ENCODE measurements at places on chromosomes 11 and 22.

- no peak for DNase-seq
Observed at GRCh38 chr11:86101941-86102407, 33.1 kb upstream of the PICALM start.

- DNase-seq = no peak
Observed at GRCh38 chr22:38802671-38803121, 8.8 kb upstream of the DNAL4 start.

DNA sequence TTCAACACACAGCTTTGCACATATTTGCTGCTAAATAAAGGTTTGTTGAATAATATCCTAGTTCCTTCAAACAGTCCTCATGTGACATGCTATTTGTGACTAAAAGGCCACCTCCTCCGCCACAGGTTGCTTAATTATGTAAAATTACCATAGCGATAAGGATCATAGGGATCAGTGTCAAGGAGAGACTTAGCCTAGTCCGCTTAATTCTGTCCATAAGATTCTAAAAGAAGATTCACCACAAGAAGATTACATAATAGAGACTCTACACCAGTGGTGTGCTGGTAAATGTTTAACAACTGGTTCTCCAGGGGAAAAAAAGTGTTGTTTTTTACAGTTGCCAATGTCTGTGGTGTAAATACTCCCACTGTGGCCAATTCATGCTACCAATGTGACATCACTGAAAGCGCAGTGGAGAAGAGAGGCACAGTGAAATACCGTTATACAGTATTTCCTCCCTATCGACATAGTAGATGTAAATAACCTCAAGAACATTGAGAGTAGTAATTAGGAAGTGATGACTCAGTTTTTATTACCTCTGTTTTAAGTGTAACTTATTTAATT is 4.2 kb upstream of the CHRDL2 start:
- DNase-seq = no peak

GRCh38 chr11:113001709-113002108 is 40.5 kb downstream of the NCAM1 start:
- peak; percentile 72 for DNase-seq

- DNase-seq = no peak
Observed at GRCh38 chr11:61847914-61848581, 19.9 kb downstream of the FADS2 start.

GRCh38 chr11:1234771-1235305 is 12.0 kb downstream of the MUC5B start:
- no peak for DNase-seq

DNA sequence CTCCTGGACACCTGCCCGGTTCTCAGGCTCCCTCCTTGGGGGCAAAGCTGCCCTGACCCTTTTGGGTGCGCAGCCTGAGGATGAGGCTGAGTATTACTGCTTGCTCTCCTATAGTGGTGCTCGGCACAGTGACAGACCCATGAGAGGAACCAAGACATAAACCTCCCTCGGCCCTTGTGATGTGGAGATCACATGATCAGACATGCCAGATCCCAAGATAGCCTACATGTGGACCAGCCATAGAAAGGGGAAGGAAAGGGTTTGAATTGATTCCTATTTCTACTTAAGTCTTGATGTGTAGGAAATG is 125.3 kb downstream of the VPREB1 start:
- DNase-seq = no peak

- DNase-seq = no peak
Observed at GRCh38 chr11:96783311-96783710, 393.5 kb downstream of the JRKL start.

GRCh38 chr11:17735818-17736578 is 1.4 kb downstream of the KCNC1 start:
- DNase-seq = no peak

DNA sequence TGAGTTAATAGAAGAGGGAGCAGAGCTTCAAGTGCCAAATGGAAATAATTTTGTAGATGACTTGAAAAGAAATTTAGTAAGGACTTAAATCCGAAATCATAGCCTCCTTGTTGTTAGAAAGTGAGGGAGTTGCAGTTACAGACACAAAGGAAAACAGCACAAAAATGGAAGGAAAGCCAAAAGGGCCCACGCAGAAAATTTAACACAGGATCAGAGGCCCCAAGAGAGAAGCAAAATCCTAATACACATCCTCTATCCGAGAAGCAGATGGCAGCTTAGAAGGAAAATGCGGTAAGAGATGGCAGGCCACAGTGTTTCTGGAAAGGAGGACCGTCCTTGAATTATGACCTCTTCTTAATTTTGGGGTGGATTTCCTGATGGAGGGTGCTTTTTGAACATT is 48.7 kb upstream of the SYT13 start:
- DNase-seq = no peak

DNA sequence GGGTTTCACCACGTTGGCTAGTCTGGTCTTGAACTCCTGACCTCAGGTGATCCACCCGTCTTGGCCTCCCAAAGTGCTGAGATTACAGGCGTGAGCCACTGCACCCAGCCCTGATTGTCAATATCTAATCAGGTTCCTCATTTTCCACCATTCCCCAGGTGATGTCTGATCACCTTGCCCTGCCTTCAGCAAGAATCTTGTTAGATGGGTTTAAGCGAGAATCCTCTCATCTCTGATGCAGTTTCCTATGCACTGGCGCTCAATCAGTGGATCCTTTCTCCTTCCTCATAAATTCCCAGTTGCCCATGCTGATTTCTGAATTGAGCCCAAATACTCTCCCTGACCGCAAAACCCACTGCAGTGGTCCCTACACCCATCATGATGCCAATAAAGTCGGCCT is 664 bp upstream of the ZC3H7B start:
- DNase-seq = no peak

DNA sequence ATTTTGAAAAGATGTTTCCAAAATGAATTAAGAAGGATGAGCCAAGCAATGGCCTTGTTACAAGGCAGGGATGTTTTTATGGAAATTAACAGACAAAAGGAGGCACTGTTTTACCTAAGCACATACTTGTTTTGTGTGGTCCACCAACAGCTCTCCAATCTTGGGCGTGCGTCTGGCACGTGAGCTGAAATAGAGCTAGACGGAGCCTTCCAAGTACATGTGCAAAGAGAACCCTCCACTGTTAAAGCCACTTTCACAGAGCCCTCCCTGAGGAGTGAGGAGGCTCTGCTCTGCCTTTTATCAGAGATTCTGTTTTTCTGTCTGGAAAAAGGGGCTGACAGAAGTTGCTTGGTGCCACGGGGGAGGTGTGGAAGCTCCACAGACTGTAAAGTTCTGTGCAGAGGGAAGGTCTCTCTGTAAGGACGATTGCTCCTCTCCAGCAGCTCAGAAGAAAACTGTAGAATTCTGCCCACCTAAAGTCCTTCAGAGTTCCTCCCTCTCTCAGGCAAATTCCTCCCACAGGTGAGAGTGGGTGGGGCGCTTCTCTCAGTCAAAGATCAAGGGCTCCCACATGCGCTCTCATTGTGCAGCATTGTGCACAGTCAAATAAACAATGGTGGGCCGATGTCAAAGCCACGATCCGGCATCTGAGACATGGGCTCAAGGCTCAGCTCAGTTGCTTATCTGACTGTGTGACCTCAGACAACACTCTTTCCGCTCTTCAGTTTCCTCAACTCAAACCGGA is 92.6 kb upstream of the CSNK2A3 start:
- DNase-seq = no peak

DNA sequence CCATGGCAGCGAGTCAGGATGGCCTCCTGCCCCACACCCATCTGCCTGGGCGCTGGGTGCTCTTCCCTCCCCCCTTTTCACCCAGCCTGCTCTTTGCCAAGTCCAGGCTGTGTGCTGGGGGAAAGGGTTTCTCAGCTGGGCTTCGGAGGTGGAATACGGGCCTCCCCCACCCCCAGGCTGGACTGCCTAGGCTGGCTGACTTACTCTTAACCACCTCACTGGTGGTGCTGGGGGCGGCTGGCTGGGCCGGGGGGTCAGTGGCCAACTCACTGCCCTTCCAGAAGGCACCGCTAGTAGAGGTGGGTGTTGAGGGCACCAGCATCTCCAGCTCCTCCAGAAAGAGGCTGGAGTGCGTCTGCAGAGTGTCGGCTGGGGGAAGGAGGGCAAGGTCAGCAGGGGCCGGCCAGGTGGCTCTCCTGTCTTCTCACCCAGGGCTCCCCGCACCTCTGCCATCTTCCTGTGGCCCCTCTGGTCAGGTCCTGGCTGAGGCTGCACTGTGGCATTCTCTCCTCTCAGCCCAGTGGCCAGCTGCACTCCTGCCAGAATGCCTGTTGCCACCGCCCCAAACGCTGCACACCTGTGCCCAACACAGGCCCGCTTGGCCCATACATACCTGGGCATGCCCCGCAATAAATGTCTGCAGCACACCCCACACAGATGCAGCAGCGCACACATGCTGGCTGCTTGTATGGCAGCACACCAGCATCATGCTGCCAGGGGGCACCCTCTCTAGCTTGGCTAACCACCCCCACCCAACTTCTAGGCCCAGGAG is 9.7 kb downstream of the PITPNM1 start:
- no peak for DNase-seq

GRCh38 chr22:44554411-44554810 is 56.4 kb upstream of the RTL6 start:
- DNase-seq = no peak

DNA sequence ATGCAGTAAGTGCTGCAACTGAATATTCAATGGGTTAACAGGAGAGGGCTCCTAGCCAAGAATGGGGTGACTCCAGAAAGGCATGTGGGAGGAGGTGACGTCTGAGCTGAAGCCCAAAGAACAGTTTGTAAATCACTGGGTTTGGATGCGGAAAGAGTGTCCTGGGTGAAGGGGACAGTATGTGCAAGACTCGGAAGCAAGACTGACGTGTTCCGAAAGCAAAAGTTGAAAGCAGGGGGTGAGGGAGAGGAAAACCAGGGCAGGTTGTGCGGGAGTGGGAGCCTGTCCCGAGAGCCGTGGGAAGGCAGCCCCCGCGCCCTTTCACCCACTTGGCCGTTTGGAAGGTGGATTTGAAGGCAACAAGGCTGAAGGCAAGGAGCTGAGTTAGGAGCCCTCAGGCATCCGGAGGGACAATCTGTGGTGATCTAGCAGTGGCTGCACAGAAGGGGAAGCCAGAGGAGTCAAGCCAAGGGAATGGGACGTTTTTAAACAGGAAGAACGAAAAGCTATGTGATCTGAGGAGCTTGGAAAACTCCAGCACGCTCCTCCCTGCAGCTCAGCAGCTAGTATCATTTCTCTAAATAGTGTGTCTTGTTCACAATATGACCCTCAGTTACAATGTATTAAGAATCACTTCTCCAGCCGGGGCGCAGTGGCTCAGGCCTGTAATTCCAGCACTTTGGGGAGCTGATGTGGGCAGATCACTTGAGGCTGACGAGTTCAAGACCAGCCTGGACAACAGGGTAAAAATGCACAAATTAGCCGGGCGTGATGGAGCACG is 7.7 kb downstream of the SLC25A18 start:
- no peak for DNase-seq

DNA sequence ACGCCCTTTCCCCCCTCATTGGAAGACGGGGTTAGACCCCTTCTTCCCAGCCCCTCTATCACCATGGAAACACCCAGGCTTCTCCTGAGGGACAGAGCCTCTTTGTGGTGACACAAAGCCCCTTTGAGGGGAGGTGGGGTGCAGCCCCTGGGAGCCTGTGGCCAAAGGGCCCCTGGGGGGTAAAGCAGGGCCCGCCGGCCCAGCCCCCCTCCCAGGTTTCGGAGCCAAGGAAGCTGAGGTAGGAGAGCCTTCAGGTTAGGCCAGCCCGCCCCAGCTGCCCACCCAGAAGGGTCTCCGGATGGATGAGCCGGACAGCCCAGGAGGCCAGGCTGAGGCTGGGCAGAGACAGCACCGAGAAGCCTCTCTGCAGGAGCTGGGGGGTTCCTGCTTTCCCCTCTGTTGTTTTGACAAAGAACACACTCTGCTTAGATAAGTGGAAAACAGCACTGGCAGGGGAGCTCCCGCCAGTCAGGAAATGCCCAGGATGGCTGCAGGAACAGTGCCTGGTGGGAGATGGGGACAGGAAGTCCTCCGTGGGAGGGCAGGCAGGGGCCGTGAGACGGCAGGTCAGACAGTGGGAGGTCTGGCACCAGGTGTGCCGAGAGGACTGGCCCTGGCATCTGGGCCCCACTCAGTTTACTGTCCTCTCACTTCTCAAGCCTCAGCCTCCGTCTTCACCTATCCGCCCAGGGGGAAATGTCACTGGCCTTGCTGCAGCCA is 18.2 kb downstream of the ARVCF start:
- no peak for DNase-seq

GRCh38 chr11:121626507-121626875 is 173.7 kb upstream of the SORL1-AS1 start:
- DNase-seq = no peak

GRCh38 chr11:57761301-57762234 is at the start of gene CTNND1:
Gene CTNND1 (plus strand): TSS chr11:57761802. CDS start chr11:57791479, 29,677 bp downstream.
- no peak for DNase-seq

DNA sequence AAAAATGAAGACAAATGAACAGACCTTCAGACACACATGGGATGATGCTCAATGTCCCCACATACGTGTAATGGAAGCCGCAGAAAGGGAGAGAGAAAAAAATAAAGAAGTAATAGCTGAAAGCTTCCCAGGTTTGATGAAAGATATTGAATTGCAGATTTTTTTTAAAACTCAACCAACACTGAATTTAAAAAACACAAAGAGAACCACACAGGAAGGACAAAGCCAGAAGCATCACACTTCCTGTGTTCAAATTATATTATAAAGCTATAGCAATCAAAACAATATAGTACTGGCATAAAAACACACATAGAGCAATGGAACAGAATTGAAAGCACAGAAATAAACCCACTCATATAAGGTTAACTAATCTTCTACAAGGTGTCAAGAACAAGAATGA is 26.5 kb downstream of the TMEM45B start:
- no peak for DNase-seq

DNA sequence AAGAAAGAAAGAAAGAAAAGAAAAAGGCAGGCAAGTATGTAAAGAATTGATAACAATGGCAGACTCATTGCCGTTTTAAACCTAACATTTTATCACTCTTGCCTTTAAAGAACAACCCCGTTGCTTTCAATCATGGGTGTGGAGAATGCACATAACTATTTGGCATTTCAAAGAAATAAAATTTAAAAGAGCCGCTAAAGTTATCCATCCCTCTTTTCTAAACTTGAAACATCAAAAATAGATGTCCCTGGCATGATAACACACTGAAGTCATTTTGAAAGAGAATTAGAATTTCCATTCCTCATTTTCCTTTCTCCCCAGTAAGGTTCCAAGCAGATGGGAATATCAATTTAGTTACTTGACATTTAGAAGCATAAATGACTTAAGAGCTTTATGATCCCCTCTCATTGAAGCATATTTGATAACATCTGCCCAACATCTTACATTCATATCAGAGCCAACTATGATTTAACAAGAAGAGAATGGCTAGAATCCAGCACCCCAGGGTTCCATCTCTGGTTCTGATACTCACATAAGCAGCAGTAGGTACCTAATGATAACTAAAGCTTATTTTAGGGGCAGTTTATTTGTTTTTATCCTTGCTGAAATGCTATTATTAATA is 529.6 kb upstream of the LRRC4C start:
- DNase-seq = no peak
